Adrenal gland (tissue), 19 donors: ENCODE measurements at places on chromosomes 4 and X. TPM values are rescaled to one million over a fixed set of nuclear protein-coding genes. Genes with fewer than 3 reads are reported as not detected.
A peak's percentile ranks its signal among the peaks of the same experiment; 100 is the strongest.

GRCh38 chr4:171928336-171928735 is 115.1 kb downstream of the GALNTL6 start:
- DNase-seq: no peak
- H3K36me3 ChIP-seq: no peaks in the 10 kb centered on the region
- H3K4me1 ChIP-seq: no peaks in the 10 kb centered on the region
- no peaks in the 10 kb centered on the region for H3K27me3 ChIP-seq

GRCh38 chr4:105092356-105092755 is 54.3 kb upstream of the TET2 start:
- H3K27me3 ChIP-seq: no peaks in the 10 kb centered on the region
- no peak overlapping the region for H3K4me3 ChIP-seq
- H3K36me3 ChIP-seq: no peaks in the 10 kb centered on the region

DNA sequence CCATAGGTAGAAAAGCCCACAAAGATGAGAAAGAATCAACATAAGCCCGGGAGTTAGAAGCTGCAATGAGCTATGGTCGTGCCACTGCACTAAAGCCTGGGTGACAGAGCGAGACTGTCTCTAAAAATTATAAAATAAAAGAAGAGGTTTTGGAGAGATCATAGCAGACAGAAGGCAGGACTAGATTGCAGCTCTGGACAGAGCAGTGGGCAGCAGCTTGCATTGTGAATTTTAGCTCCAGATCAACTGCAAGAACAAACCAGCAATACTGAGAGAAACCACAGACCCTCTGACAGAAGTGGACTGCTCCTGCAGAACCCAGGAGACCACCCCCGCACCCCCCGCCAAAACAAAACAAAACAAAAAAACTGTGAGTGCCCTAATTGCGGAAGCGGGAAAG is 30.6 kb downstream of the SOWAHB start:
- H3K27ac ChIP-seq: no peak overlapping the region
- no peak for DNase-seq
- H3K36me3 ChIP-seq: no peaks in the 10 kb centered on the region
- H3K4me3 ChIP-seq: no peak overlapping the region

DNA sequence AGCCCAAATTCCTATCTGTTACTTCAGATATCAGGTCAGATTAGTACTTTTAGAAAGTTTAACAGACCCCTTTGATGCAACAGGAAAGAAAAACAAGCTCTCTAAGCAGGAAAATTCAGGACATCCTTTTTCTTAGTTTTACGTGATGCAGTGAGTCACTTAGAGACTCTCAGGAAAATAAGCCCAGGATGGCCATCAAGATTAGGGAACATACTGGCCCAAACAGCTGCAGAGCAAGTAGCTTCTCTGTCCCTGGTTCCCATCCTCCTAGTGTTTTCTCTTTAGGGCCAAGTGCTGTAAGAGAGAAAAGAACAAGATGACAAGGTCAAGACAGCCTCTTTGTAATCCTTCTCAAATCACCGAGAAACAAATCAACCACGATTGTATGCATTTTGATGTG is 219.1 kb downstream of the ZNF674 start:
- no peaks in the 10 kb centered on the region for H3K36me3 ChIP-seq
- no peak overlapping the region for H3K4me3 ChIP-seq
- peak overlapping the region; percentile 65 for H3K27ac ChIP-seq
- peaks cover 17% of the 10 kb centered on the region for H3K27me3 ChIP-seq
- DNase-seq: peak; percentile 10
- peaks cover 10% of the 10 kb centered on the region for H3K4me1 ChIP-seq

- H3K4me3 ChIP-seq: no peak overlapping the region
- no peaks in the 10 kb centered on the region for H3K36me3 ChIP-seq
- DNase-seq: no peak
- H3K27ac ChIP-seq: no peak overlapping the region
- no peaks in the 10 kb centered on the region for H3K27me3 ChIP-seq
Observed at GRCh38 chr4:86058621-86059020, 301.2 kb downstream of the MAPK10 start.

GRCh38 chr4:38125816-38126215 is 165.6 kb downstream of the PTTG2 start:
- no peak for DNase-seq
- no peaks in the 10 kb centered on the region for H3K27me3 ChIP-seq
- H3K36me3 ChIP-seq: no peaks in the 10 kb centered on the region

GASK1B gene
- polyA plus RNA-seq: 165 TPM

RTL3 gene
- not detected for polyA plus RNA-seq

DRP2 gene
- polyA plus RNA-seq: 0.26 TPM

CXCL11 gene
- polyA plus RNA-seq: 0.10 TPM
